ENCODE measurements at places on chromosomes 4 and X. TPM values are rescaled to one million over a fixed set of nuclear protein-coding genes. Genes with fewer than 3 reads are reported as not detected.
A peak's percentile ranks its signal among the peaks of the same experiment; 100 is the strongest.

DNA sequence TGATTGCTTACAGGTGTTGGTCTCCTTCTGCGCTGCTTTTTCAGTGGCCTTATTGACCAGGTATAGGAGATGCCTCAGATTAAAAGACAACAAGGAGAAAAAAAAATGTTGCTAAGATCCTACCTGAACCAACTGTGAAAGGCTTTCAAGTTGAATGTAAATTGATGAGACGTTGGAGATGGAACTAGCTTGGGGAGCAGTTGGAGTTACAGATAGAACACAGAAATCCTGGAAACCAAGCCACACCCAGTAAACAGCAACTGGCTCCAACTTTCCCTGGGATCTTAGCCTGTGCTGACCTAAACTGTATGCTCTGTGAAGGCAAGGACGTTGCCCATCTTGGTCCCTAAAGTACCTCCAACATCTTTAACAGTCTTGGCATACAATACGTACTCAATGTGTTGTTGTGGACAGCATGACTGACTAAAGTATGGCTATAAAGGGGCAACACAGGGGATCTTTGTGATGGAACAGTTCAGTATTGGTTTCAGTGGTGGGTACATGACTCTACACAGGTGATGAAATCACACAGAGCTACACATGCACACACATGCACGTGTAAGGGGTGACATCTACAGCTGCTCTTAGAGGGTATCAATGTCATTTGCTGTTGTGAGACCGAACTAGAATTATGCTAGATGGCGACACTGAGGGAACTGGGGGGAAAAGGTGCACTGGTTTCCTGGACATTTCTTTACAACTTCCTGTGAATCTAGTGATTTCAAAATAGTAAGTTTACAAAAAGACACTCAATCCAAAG is 22.3 kb downstream of the GAB3 start:
- DNase-seq: no peak

- peak; percentile 77 for DNase-seq
Observed at GRCh38 chrX:41275661-41276609, 58.0 kb upstream of the DDX3X start.

DNA sequence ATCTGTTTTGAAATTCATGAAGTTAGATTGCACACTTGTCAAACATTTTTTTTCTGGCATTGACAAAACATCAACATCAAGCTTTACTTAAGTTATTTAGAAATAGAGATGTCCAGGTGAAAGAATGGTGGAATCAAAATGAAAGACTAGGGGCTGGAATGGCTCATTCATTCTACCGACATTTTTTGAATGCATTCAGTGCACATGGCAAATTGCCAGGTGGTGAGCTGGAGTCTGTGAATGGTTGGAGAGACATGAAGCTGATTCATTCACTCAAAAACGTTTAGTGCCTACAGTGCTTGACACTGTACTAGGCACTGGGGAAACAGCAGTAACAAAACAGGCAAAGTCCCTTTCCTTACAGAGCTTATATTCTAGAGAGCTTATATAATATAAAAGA is 292.4 kb downstream of the PPP1R2C start:
- DNase-seq: no peak

DNA sequence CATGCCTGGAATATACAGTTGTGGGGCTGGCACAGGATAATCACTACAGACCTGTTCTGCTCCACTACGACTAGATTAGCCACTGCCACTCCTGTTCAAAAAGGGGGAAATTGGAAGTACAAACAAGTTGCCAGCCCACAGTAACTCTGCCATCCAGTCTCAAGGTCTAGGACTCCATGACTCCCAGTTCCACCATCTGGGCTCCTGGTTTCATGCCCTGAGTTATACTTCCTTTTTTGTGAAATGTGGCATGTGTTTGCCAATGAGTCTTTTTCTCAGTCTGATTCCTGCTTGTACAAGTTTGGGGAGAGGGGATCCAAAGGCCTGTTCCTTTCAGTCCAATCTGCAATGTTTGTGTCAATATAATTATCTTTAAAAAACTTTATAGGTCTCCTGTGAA is 1.0 kb upstream of the BLOC1S4 start:
- no peak for DNase-seq

DNA sequence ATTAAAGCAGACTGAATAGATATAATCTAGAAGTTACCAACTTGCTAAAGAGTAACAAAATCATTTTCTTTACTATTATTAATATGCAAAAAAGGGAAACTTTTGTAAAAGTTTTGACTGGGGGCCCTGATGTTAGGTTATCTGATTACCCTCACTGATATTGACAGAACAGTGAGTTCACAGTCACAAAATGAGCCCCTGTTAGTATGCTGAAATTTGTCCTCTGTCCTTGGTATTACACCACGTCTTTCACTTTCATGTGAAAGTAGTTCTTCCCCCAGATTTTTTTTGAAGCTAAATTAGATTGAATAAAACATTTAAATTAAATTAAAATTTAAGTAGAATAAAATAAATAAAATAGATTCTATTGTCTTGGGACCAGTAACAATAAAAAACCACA is 5.9 kb downstream of the STBD1 start:
- DNase-seq: no peak

GRCh38 chrX:13085526-13085925 is 41.1 kb upstream of the FAM9C start:
- no peak for DNase-seq

- no peak for DNase-seq
Observed at GRCh38 chrX:148634591-148634990, 134.2 kb downstream of the AFF2 start.

GRCh38 chrX:10062980-10063379 is 93.8 kb upstream of the CLCN4 start:
- no peak for DNase-seq

- no peak for DNase-seq
Observed at GRCh38 chr4:80266902-80267380, 477 bp downstream of the FGF5 start.

DNA sequence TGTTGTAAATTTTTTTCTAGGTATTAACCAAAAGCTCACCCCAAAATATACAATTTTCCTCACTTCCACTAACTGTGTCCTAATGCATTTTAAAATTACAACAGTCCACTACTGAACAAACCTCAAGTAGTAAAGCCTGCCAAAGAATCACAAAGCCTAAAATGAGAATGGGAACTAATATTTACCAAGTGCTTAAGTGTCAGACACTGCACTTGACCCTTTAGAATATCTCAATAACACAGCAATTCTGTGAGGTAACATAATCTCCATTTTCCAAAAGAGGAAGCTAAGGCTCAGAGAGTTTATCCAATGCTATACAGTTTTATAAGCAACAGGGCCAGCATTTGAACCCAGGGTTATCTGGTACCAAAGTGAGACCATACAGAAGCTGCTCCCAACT is 4.9 kb downstream of the SLC9A7 start:
- DNase-seq: no peak

- no peak for DNase-seq
Observed at GRCh38 chrX:72554448-72555140, 18.0 kb downstream of the HDAC8 start.

GRCh38 chrX:924017-924416 is 288.4 kb downstream of the CRLF2 start:
- no peak for DNase-seq

- no peak for DNase-seq
Observed at GRCh38 chr4:173013232-173013930, 155.2 kb upstream of the GALNT7 start.

DNA sequence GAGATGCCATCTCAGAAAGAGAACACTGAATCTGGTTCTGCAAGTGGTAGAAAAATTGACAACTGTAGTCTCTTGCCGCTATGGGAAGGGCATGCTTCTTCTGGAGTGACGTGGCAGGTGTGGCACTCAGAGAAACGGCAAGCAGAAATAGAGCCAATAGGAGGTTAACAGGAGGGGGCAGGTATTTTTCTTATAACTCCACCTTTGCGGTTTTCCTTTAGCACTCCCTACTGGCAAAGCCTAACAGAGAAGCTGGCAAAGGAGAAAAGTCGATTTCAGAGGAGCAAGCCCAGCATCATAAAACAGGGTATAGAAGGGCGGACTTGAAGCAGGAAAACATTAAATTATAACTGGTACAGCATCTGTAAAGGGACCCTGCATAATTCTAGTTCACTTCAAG is 1382.2 kb downstream of the PCDH18 start:
- DNase-seq: no peak

DNA sequence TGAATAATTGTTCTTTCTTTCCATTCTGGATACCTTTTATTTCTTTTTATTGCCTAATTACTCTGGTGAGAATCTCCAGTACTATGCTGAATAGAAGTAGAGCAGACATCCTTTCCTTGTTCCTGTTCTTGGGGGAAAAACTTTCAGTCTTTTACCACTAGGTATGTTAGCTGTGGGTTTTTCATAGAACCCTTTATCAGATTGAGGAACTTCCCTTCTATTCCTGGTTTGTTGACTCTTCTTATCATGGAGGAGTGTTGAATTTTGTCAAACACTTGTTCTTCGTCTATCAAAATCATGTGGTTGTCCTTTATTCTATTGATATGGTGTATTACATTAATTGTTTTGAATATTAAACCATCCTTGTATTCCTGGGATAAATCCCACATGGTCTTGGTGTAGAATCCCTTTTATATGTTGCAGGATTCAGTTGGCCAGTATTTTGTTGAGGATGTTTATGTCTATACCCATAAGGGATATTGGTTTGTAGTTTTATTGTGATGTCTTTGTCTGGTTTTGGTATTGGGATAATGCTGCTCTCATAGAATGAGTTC is 23.6 kb downstream of the SH3BP2 start:
- DNase-seq: no peak

DNA sequence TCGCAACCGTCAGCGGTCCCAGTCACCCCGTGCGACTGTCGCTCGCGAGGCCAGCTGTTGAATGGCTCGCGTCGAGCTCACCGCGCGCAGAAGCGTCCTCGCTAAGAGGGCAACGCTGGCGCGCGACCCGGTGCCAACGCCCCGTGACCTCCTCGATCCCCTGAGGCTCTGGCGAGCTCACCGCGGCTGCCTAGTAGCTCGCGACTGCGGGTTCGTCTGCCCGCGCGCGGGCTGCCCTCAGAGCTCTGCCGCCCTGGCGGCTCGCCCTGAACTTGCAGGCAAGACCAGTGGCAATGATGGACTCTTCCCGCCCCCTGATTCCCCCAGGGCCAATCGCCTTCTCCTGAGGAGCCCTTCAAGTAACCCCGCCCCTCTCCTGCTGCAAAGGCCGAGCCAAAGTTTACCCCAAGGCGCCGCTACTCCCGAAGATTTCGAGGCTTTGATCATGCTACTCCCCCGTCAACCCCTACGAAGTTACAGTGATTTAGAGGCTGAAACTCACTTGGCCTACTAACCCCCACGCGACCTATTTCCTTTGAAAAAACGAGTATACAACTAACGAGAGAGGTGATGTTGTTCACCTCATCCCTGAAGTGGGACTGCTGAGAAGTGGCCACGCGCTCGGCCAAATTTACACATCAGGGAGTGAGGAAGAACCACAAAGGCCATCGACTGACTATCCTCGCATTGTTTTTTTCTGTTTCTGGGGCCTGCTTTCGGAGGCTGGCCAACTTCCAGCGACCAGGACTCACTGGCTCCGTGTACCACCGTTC is 37.5 kb downstream of the PGRMC1 start:
- peak; percentile 61 for DNase-seq

DNA sequence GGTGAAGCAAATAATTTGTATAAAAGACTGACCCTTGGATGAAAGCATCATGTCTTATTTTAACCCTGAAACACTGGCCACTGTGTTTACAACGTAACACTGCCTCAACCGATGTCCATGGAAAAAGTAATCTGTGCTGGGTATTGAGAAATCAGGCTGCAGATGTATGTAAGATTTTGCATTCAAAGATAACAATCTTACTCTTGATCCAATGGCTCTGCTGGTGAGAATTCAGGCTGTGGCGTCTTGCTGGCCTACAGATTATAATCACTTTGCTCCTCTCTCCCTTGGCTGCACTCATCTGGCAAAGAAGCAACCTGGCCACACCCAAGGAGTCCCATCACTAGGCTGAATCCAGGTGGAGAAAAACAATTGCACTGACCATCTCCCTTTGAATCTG is 7.5 kb downstream of the ADGRA3 start:
- no peak for DNase-seq

DNA sequence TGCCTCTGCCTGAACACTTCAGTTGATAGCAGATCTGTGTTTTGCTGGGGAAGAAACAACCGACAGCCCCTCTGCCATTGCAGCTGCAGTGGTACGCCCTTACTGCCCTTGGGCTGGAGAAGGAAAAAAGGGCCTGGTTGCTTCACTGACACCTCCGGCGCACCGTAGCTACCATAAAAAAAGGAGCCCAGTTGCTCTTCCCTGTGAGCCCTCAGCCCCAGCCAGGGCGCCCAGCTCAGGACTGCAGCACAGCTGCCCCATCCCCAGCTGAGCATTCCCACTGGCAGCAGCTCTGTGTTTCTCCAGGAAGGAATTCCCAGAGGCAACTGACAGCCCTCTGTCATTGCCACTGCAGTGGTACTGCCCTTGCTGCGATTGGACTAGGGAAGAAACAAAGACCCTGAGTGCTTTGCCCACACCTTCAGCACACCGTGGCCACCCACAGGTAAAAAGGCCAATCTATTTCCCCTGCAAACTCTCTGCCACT is 142.7 kb downstream of the DKK2 start:
- no peak for DNase-seq

- no peak for DNase-seq
Observed at GRCh38 chr4:165428957-165429356, 50.1 kb downstream of the CPE start.

DNA sequence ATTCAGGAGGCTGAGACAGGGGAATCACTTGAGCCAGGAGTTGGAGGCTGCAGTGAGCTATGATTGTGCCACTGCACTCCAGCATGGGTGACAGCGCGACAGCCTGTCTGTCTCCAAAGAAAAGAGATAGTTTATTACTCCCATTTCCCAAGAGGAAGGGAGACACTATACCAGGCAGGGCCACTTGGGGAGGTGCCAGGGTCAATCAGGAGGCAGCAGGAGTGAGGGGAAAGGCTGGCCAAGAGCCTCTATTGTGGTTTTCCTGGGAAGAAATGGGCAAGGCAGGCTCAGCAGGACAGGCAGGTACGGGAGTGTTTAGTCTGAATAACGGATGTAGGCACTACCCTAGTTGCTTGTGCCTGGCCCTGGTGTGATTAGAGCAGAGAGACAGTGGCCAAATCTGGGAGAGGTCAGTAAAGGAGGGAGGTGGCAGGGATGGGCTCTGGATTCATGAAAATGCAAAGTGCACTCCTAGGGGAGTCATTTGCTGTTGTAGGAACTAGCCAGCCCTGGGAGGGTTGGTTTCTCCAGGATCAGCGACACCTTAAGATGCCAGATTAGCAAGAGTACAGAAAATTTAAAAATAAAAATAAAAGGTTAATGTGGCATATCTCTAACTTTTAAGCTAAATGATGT is 20.2 kb upstream of the CDKN2AIP start:
- no peak for DNase-seq

GRCh38 chr4:180448306-180448705 is 1794.9 kb upstream of the TENM3 start:
- DNase-seq: no peak

GRCh38 chrX:15911734-15912550 is 57.3 kb upstream of the AP1S2 start:
- DNase-seq: no peak

Gene ABCD1
- 14.7 TPM for total RNA-seq

Gene PAGE4
- not detected for total RNA-seq

Gene TMEM47
- total RNA-seq: 31.5 TPM

Gene TLR6
- 2.3 TPM for total RNA-seq

Gene USP17L30
- total RNA-seq: not detected

Gene KCND1
- 0.38 TPM for total RNA-seq
